Fibroblast of villous mesenchyme (primary cell): ENCODE measurements at places on chromosomes 7 and 10. TPM values are rescaled to one million over a fixed set of nuclear protein-coding genes. Genes with fewer than 3 reads are reported as not detected.

HMX3 gene
- not detected in 2 replicates for total RNA-seq

CDNF gene
- total RNA-seq = 0.43 and 1.3 TPM in 2 replicates

MMP21 gene
- not detected in 2 replicates for total RNA-seq

HECW1 gene
- total RNA-seq = 1.7 and 3.2 TPM in 2 replicates

CCDC172 gene
- not detected in 2 replicates for total RNA-seq

CCDC126 gene
- 14.5 and 15.5 TPM in 2 replicates for total RNA-seq

SPDYE11 gene
- not detected in 2 replicates for total RNA-seq

DNA sequence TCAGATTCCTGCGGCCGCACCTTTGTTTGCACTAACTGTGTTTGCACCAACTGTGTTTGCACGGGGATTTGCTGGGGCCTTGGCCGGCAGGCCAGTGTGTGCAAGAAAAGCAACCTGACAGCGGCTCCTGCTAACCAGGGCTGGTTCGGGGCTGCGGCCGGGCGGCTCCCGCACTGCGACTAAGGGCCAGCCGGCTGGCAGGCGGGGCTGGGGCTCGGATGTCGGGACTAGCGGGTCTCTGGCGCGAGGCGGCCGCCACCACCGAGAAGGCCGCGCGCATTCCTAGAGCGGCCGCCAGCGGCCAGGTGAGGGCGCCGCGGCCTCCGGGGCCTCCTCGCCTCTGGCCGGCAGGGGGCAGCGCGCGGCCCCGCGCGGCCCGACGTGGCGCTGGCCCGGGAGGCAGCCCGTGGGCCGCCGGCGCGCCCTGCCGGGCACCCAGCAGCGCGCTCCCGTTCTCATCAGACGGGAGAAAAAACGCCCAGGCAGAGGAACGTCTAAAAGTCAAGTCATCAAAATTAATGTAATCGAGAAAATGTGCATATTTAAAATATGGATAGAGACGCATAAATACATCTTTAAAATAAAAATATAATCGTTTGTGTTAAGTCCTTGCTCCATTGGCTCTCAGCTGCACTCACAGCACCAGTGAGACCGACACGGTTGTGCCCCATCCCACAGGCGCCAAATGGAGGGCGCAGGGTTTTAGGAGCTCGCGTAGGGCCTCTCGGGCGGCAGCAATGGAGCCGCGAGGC is 38.5 kb downstream of the ZNF777 start:
- DNase-seq = peak; percentile 61

DNA sequence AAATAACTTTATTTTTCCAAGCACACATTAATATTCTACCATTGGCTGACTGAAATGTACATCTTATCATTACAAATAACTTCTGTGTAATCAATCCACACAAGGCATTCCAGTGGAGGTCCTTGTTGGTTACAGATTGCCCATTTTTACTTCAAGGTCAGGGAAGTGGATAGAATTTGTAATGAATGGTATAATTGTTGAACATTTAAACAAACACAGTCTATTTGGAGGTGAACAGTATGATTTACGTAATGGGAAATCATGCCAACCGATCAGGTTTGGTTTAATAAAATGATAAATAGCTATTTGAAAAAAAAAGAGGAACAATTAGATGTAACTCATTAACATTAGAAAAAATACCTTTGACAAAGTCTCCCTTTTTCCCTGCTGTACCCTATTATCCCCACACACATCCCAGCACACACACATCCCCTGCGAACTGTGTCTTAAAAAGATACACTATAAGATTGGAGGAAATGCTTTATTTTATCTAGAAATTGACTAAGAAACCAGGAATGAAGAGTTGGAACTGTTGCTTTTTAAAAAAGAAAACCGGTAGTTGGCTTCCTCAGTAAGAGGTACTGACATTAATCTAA is 19.0 kb upstream of the ASZ1 start:
- DNase-seq = no peak

DNA sequence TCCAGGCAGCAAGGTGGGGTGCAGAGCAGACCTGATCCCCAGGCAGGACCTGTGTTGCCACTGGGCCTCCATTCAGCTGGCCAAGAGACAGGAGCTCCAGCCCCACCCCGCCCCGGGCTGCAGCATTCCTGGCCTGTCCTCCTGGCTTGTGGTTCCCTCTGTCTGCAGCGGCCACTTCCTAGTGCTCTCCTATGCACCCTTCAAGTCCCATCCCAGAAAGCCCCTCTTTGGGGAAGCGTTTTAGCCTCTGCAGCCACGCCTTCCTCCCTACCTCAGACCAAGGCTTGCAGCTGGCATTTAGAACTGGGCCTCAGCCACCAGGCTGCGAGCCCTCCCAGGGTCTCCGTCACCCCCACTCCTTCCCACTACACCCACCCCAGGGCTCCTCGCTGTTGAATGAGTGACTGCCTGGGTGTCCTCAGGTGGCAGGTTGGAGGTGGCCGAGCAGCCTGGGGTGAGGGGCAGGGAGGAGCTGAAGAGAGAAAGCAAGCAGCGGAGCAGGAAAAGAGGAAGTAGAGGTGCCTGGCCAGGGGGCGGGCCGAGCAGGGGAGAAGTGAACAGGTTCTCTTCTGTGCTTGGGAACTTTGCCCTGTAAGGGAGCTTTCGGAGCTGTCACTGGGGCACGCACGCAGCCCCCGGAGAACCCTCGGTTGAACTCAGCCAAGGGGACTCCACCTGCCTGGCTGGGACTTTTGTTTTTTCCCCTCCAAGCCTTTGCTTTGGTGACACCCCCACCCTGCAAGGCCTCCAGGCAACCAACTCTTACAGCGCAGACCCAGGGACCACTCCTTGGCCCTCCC is 109.1 kb upstream of the TNRC18 start:
- no peak for DNase-seq

GRCh38 chr7:156639426-156640256 is 933 bp upstream of the RNF32 start:
- no peak for DNase-seq

GRCh38 chr10:50506861-50507573 is 116.7 kb downstream of the SGMS1 start:
- DNase-seq = no peak

- DNase-seq = no peak
Measured at GRCh38 chr7:140889645-140890044, 35.1 kb downstream of the BRAF start.

DNA sequence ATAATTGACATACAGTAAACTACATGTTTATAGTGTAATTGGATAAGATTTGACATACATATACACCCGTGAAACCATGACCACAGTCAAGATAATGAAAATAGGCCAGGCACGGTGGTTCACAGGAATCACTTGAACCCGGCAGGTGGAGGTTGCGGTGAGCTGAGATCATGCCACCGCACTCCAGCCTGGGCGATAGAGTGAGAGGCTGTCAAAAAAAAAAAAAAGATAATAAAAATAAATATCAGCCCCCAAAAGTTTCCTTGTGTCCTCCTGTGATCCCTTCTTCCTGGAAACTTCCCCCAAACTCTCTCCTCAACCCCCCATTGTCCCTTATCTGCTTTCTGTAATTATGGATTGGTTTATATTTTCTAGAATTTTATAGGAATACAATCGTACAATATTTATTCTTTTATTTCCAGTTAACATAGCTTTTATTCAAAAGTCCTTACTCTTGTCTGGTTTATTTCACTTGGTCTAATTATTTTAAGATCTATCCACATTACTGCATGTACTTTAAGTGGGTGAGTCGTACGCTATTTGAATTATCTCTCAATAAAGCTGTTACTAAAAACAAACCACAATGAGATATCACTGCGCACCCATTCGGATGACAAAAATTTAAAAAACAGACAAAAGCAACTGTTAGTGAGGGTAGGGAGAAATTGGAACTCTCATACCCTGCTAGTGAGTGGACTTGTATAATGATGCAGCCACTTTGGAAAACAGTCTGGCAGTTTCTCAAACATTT is 30.1 kb upstream of the TNPO3 start:
- no peak for DNase-seq
